Astrocyte (in vitro differentiated cells and primary cell): ENCODE measurements at places on chromosomes 3 and 15.

- no peak for DNase-seq
Observed at GRCh38 chr3:104385421-104385820, 981.3 kb upstream of the ALCAM start.

DNA sequence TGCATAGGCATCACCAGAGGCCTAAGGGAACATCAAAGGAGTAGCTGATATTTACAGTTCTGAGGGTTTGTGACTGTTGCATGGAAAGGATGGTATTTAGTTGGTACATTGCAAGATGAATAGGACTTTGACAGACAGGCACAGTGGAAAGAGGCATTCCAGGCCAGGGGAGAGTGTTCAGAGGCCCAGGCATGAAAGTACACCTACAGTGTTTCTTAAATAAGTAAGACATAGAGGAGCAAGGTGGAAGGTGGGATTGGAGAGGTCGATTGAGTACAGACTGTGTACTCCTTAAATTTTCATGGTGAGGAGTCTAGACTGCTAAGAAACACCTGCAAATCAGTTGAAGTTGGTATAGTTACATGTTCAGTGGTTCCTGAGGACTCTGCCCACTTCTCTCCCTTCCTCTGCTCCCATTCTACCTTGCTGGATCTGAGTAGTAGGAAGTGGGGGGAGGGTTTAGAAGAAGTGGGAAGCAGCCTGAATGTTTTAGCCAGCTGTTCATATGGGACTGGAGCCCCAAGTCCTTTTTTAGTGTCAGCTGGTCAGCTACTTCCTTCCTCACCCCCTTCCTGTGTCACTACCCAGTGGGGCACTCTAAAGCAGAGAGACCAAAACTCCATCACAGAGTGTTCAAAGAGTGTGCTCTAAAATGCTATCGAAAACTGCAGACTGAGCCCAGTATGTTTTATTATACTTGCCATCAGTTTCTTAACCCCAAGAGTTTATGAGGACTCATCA is 14.0 kb downstream of the KLHL18 start:
- DNase-seq: no peak

GRCh38 chr3:187104933-187105332 is 34.4 kb downstream of the RPL39L start:
- peak; percentile 12 for DNase-seq

GRCh38 chr3:13188975-13189374 is 115.7 kb upstream of the IQSEC1 start:
- no peak for DNase-seq

DNA sequence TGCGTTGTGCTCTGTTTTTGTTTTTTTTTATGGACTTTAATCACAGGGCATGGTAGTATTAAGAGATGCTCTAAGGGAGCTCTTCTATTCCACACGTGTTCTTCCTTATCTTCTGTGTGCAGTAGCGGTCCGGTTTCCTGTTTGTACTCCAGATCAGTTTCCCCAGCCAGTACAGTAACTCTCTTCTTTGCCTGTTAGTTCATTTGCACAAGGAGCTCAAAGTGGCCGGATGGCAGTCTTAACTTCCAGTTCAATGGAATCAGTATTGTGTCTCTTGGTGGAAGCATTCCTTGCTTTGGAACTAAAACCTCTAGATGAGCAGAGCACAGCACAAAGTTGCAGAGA is 122.0 kb downstream of the KLF13 start:
- no peak for DNase-seq

DNA sequence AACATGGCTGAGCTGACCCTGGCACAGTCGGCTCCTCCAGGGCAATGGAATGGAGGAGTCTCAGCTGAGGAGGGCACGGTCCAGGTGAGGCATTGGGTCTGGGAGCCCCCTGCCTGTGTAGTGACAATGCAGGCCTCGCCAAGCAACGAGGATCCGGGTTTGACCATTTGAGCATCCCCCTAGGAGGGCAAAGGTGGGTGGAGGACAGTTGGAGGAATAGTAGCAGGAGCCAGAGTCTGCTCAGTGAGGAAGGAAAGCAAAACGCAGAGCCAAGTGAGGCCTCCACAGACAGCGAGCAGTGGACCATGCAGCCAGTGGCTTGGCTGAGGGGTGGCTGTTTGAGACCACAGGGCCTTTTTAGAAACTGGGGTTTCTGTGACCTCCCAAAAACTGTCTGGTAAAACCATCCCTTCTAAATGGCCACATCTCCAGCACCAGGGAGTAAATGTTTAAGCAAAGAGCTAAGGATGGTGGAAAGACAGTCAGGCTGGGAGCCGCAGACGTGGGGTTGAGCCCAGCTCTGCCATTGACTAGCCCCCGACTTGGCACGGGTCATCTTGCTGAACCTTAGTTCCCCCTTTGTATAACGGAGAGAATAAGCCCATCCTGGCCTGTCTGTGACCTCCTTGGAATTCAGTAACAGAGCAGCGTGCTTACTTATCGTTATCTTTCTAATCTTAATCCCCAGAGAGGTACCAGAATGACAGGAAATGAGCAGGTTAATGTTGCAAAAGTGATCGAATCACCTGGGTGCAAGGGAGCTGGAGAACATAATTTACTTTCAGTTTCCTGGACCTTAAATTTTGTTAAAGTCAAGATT is 46.8 kb downstream of the CMTM6 start:
- DNase-seq: no peak

GRCh38 chr3:2525968-2526367 is 427.3 kb downstream of the CNTN4 start:
- DNase-seq: no peak

DNA sequence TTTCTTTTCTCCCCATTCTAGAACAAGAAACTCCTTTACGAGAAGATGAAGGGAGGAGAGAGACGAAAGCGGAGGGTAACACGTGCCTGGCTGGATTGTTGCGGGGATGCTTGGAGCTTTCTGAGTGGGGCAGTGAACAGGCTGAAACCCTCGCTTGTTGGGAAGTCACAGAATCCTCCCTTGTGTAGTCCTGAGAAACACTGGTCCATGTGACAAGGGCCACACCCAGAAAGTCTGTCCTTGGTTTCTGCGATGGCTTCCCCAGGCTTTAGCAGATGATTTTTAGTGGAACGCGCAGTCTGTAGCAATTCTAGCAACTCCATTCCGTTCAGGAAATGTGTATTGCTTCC is 26.1 kb upstream of the GREM1 start:
- no peak for DNase-seq

DNA sequence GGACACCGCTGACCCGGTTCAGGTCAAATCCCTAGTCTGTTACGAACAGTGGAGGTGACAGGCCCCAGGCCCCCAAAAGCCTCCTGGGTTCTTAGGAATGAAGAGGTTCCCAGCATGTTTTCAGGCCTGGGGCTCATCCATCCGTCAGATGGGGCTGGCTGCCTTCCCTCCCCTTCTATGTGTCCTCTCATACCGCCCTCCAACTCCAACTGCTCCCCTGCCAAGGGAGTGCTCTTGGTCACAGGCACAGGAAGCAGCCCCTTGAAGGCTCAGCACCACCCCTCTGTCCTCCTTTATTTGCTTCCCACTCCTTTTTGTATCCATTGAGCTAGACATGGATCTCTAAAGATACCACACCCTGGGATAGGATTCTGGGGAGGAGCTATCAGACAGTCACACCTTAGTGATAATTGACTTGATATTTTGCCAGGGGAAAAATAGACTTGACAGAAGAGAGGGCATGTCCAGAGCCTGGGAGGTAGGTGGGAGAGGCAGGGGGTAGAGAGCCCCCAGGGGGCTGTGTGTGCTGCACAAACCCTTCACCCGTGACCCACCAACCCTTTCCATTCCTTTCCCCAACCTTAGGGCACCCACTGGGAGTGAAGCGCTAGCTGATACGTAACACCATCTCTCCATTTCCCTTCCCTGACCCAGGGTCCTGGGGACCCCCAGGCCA is 10.7 kb upstream of the CSPG4 start:
- DNase-seq: no peak

DNA sequence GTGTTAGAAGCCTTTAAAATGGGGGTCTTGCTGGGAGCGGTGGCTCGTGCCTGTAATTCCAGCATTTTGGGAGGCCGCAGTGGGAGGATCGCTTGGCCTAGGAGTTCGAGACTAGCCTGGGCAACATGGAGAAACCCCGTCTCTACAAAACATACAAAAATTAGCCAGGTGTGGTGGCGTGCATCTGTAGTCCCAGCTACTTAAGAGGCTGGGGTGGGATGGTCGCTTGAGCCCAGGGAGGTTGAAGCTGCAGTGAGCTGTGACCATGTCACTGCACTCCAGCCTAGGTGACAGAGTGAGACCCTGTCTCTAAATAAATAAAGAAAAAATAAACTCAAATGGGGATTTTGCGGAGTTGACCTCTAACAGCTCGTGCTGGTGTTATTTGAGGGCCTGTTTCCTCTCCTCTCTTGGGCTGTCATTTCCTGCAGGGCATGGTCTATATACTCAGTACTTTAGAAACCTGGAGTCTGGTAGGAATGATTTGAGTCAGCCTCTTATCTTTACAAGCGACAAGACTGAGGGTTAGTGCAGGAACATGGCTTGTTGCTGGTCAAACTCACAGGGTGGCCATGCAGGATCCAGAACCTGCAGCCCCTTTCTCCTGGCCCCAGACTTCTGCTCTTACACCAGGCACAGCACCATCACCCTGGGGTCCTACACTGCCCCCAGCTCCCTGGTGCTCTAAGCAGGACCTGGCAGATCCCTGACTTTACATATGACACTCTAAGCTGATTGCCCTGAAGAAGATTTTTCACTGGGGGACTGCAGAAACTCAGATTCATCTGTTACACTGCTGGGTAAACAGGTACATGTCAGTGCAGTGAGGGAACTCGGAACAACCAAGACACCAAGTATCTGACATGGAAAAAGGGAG is 15.1 kb downstream of the EHD4 start:
- DNase-seq: no peak

DNA sequence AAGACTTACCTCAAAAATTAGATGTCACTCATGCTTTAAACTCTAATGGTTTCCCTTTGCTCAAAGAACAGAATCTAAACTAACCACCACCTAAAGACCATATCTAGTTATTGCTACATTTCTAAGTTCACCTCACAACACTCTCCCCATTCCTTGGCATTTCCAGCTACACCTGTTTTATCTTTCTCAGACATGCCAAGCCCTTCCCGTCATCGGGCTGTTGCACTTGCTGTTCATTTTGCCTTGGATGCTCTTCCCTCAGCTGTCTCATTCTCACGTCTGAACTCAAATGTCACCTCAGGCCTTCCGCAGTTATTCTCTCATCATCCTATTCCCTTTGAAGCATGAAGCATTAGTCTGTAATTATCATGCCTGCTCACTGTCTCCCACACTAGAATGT is 1.1 kb upstream of the ACTR8 start:
- no peak for DNase-seq
